ENCODE measurements at places on chromosomes 1 and 21.

GRCh38 chr1:44799770-44800584 is at the start of gene PLK3:
Gene PLK3, plus strand, starts transcription at chr1:44800377. Its CDS starts 87 bp downstream, at chr1:44800464.
- DNase-seq, result peak; percentile 97

GRCh38 chr1:233140499-233140898 is 155.0 kb downstream of the PCNX2 start:
- no peak for DNase-seq

DNA sequence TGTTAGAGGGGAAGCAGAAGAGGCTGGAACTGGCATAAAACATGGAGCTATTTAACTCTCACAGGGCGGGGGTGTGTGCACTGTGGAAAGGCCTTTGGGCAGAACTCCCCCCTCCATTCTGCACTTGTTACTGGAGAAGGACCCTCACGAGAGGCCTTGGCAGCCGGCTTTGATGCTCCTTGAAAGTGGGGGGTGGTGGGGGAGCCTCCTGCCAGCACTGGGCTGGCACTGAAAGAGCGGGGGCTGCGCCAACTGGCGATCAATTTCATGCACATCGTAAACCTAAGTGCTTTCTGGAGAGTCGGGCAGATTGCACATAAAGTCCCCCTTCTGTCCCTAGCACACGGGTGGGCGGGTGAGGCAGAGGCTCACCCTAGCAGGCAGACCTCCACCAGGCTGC is 28.9 kb downstream of the FOXO6 start:
- DNase-seq, result no peak

DNA sequence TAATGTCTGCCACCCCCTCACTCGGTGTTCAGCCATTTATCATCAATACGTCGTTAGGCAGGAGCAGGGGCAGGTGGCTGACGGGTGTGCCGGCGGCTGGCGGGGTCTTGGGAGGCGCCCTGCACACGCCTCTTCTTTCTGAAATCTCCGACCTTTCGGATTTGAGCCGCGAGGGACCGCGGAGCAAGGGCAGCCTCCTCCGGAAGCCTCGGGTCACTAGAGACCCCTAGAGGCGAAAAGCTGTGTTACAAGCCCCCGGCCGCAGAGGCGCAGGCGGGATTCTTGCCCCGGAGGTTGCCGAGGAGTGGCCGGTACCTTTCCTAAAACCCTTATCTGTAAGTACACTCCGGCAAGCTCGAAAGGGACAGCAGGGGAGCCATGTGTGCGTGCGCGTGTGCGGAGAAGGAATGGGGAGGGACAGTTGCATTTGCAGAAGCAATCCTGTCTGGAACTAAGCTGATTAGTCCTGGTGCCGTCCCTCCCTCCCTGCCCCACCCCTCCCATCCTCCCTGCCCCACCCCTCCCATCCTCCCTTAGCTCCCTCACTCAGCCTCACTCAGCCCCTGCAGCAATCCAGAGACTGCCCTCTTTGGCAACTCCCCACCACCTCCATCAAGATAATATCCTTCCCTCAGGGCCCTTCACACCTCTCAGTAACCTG is 11.0 kb downstream of the BRINP2 start:
- DNase-seq, result peak; percentile 65

GRCh38 chr1:50023292-50024159 is at the start of gene AGBL4:
Gene AGBL4, minus strand, starts transcription at chr1:50023954.
- DNase-seq, result no peak
